Frontal cortex (tissue), 4 donors: ENCODE measurements at places on chromosomes 6 and 20.

DNA sequence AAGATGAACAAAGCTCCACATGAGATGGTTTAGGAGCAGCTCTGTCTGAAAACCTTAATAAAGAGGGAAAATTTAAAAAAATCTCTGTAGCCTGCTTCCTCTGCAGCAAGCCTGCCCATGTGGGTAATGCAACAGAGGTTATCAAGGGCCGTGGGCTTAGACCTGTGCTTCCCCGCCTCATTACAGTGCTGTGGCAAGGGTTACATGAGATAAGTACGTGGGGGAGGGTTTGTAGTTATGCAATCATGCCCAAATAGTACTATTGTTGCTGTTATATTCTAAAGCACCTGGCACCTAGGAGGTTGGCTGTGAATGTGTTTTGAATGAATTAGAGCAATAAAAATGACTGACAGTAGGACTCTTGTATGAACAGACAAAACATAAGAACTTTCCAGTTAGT is 68.3 kb downstream of the PKHD1 start:
- DNase-seq, result no peak

DNA sequence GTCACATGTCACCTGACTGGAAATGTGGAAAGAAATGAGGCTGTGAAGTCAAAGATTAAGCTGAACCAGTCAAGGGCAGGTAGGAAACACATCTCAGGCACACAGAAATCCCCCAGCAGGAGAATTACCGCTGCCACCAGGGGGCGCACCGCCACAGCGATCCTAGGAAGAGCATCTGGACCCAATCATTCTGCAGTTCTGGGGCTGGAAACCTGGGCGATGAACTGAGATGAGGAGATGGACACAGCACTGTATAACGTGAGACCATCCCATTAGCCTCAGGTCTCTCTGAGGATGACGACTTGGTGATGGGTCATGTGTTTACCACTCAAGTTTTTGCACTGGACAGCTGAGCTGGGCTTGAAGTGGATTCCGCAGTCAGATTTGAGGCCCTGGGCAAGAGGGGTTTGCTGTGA is 6.5 kb upstream of the SLC24A3 start:
- peak; percentile 35 for DNase-seq

DNA sequence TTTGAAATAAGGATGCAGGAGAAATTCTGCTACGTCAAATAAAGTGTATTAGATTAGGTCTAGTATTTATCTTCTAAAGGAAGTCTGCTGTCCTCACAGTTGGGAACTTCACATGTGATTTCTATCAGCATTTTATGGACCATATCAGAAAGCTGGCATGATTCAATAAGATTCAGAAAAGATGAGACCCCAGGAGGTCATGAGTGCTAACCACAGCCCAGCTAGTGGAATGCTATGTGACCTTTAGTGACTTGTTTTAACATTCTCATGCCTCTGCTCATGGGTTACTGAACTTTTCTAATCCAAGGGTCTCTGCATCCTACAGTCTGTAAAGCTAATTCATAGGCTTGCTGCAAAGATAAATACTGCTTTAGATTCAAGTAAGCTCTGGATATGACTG is 150.1 kb downstream of the GMPR start:
- no peak for DNase-seq

DNA sequence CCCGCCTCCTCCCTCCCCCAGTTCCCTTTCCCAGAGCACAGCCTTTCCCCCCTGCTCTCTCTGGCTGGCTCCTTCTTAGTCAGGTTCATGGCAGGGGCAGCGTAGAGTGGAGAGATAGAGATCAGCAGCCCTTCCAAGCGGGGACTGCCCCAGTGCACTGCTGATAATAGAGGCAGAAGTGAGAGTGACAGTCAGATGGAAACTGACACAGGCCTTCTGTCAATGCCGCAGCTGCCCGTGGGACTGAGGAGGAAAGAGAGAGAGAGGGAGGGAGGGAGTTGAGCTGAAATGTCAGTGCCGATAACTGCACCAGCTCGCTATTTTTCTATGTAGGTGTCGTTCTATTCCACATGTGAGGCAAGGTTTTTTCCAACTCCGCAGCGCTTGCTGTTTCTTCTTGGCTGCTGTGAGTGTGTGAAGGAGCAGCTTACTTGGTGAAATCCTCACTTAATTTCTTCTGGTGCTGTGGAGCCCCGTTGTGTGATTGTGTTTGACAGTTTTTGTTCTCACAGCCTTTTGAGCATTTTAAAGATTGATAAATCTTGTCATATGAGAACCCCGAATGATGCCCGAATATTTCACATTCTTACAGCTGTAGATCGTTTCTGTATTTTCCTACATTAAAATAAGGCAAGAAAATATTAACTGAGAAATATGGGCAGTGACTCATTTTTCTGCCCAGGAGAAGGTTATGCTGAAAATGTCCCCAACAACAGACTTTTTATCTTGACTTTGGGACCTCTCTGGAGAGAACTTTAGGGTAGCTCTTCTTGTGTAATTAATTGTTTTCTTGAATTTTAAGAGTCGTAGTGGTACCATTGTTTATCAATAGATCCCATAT is 386.4 kb upstream of the MMS22L start:
- peak; percentile 4 for DNase-seq

GRCh38 chr20:39756369-39756768 is 794.2 kb downstream of the DHX35 start:
- no peak for DNase-seq

GRCh38 chr6:43997345-43997677 is 129.9 kb downstream of the MRPL14 start:
- no peak for DNase-seq

GRCh38 chr6:105005451-105005850 is 48.5 kb downstream of the LIN28B start:
- DNase-seq, result no peak

GRCh38 chr6:76702187-76702586 is 629.7 kb upstream of the IMPG1 start:
- no peak for DNase-seq

DNA sequence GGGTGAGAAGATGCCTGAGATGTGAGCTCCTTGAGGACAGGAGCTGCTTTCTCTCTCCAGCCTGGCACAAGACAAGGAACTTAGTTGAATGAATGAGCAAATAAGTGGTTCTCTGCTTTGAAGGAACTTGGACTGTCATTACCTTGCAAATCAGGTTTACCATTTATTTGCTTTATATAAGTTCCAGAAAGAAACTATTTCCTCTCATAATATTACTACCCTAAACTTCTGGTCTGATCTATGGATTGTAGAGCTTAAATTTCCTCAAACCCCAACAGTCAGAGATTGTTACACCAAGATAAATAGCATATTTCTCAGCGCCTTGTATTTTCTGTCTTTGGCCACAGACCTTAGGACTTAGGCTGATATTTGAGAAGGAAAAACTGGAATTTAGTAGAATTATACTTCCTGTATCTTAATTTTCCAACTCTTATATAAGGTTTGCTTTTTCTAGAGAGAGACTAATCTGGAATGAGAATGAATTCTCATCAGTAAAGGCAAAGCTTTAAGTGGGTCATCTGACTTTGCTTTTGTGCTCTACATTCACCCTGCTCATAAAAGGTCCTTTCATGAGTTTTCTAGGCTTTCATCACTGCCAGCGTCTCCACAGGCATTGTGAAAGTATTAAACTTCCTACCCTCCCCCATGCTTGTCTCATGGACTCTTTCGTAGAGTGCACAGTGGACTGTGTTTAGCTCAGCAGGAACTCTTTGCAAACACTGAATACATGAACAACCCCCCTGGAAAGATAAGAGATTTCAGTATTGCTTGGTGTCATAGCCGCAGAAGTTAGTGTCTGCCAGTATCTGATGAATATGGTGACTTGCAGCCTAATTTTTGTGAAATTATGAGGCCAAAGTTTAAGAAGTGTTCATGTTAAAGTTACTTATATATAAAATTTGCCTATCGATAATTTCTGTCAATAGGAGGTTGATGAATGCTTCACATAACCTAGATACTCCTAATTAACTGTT is 74.0 kb downstream of the PTPRA start:
- peak; percentile 42 for DNase-seq

GRCh38 chr6:139643986-139644385 is 269.5 kb upstream of the CITED2 start:
- DNase-seq, result no peak

DNA sequence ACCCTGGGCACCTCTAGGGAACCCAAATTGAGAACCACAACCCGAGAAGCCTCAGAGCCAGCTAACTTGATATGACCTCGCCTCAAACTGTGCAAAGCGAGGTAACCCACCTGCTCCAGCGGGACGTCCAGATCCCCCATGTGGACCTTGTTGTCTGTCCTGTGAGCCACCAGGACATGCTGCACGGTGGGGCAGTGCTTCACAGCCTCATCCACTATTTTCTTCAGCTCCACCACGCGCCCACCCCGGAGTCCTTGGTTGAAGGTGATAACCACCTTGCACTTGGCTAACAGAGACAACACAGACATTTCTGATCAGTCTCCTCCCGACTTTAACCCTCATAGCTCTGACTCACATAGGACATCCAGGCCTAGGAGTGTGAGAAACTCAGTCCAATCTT is 30.8 kb upstream of the APMAP start:
- DNase-seq, result no peak

DNA sequence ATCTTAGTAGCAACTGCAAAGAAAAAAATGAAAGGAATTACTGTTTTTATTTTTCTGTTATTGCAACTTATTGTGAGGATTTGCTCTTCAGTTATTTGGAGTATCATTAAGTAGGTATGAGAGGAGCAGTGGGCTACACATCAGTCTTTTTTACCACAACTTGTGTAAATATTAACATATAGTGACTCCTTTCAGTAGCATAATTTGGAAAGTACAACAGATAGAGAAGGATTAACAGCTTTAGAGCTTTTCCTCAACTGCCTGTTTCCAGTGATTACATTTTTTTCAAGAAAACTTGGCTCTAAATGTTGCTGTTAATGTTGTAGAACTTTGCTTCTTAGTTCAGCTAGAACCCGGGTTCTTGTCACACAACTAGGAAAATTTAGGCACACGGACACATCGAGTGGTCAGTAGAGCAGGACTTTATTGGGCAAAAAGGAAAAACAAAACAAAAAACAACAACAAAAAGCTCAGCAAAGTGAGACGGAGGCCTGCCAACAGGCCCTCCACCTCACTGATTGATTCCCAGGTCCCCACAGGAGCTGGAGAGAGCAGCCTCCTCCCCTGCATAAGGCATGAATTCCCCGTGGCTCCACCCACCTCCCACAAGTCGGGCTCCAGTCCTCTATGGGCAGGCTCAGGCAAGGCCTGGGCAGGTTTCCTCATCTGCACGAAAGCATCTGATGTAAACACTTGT is 75.1 kb downstream of the ADGRG6 start:
- no peak for DNase-seq
